ENCODE measurements at places on chromosomes 12 and 14.

- no peak for DNase-seq
These were observed 15.1 kb upstream of the NGDN start for GRCh38 chr14:23454445-23454856.

DNA sequence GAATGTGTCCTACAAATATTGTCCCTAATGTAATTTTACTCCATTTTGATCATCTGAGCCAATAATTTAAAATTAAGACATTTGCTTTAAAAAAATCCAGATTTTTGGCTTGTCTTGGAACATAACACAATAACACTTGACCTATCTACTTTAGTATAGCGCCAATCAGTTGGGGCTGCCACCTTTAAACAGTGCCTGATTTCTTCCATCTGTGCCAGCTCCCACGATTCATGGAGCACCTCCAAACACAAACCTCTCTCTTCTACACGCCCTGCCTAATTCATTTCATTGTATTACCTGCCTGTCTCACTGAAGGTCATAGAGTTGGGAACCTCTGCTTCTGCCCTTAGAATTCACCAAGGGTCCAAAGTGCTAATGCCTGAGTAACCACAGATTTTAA is 352.4 kb downstream of the TMEM132D start:
- DNase-seq, result no peak

DNA sequence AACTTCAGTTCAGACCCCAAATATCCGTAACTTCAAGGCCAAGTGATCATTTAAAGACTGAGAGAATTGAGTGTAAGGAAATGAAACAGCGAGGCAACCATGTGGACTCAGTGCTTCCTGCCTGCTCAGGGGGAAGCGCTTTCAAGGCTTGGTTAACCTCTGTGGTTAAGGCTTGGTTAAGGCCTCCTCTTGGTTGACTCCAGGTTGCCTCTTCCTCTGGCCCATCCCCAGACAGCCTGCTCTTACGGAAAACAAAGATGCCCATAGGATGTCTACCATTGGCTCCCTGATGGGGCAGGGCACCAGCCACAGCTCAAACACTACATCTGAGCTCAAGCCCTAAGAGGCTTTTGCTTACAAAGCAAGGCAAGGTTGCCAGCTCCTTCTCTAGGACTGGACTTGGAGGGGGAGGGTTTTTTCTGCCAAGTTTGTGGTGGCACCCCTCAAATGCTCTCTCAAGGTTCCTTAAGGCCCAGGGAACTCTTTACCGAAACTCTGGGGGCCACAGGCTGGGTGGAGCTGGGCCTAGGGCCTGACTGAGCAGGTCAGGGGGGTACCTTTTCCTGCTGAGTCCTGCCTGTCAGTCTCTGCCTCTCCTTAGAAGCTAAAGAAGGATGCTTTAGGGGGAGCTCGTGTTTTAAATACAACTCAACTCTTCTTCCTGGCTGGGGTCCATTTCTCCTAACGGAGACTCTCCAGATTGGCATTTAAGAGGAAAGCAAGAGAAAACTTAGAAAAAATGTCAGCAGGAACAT is 13.7 kb downstream of the COL2A1 start:
- peak; percentile 19 for DNase-seq

- DNase-seq, result peak; percentile 23
These were observed 29.8 kb upstream of the STRAP start for GRCh38 chr12:15852383-15852782.

GRCh38 chr14:37472906-37473305 is 122.1 kb downstream of the FOXA1 start:
- DNase-seq, result no peak

GRCh38 chr12:44000309-44000952 is 164.6 kb downstream of the TMEM117 start:
- DNase-seq, result peak; percentile 59

DNA sequence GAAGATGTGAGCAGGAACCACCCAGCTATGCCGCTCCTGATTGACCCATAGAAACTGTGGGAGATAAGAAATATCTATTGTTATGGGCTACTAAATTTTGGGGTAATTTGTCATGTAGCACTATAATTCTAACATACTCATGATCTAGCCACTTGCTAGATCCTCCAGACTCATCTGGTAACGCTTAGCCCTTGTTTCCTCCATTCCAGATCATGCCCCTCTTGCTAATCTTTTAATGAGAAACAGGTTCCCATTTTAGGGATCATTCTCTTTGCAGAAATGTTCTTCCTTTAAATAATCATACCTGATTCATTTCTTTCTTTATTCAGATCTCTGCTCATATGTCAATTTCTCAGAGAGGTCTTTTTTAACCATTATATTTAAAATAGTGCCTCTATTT is 3.8 kb upstream of the ARHGDIB start:
- DNase-seq, result no peak

DNA sequence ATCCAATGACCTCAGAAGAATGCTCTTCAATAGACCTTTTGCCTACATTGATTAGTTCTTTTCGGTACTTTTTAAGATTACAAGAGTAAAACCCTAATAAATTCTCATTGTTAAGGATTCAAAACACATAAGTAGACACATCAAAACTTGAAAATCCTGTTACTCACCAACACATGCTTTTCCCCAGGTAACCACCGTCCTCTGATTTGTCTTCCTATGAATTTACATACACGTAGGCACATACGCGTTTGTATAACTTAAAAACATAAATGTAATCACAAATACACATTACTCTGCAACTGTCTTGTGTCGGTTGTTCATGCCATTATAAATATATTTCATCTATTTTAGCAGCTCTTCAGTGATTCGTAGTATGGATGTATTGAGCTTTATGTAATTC is 910 bp upstream of the WASHC4 start:
- DNase-seq, result no peak

DNA sequence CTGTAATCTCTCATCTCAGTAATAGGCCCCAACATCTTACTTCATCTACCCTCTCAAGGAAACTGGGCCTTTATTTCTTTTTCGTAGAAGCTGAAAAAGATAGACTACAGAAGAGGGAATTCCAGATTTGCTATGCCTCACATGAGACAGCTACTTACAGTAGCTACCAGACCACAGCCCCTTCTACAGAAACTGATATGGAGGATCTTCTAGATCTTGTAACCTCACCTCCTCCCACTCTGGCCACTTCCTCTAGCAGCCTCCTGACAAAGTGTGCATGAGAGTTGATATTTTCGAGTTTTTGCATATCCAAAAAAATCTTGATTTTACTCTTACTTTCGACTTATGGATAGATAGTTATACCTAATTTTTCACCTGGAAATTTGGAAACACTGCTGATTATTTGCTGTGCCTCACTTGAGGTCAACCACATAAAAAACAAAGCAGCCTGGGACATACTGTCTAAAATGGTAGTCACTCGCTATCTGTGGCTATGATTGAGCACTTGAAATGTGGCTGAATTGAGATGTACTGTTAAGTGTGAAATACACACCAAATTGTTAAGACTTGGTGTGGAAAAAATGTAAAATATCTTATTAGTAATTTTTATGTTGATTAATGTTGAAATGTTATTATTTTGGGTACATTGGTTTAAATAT is 86.3 kb upstream of the NID2 start:
- no peak for DNase-seq

GRCh38 chr12:130922511-130922953 is 31.2 kb upstream of the ADGRD1 start:
- DNase-seq, result no peak

DNA sequence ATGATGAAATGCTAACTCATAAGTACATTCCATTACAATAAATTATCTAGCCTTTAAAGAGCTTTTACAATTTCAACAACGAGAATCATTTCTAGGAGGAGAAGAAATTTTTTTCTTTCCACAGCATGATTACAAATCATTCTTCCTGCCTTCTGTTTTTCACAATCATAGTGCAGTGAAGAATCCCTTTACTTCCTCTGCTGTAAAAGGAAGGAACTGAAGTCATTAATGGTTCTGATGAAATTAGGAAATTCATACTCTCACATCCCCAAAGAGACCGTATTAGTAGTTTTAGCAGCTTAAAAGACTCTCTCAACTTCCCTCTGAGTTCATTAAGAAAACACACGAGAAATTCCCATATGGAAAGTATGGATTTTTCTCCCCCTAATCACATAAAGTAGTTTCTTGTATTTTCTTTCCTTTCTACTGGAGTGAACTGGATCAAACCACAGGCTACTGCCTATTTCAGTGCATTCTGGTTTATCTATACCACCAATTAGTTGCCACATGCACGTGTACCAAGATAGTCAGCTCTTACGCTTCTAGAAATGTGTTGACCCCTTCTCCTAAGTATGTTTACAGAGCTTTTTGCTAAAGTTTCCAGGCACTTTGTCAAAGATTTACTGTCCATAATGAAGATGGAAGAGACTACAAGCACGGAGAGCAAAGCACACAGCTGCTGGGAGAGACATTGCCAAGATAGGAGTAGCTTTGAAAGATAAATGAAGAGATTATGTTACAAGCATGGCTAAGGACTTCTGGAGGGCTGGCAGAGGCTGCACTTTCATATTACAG is 58.9 kb upstream of the KITLG start:
- no peak for DNase-seq

Measured in M059J (cell line).